ENCODE measurements at places on chromosomes 13 and 19. TPM values are rescaled to one million over a fixed set of nuclear protein-coding genes. Genes with fewer than 3 reads are reported as not detected.
A peak's percentile ranks its signal among the peaks of the same experiment; 100 is the strongest.

Gene NKG7
- total RNA-seq = not detected

Gene GDF15
- total RNA-seq = 873 TPM

Gene ATP4A
- total RNA-seq = not detected

Gene NCR1
- not detected for total RNA-seq

Gene INAFM1
- 0.45 TPM for total RNA-seq

Gene ZNF99
- total RNA-seq = not detected

Gene ZNF69
- total RNA-seq = 1.5 TPM

- DNase-seq = no peak
These were observed 20.4 kb upstream of the TNFSF13B start for GRCh38 chr13:108249150-108249549.

GRCh38 chr19:18519962-18520847 is 1.7 kb downstream of the ELL start:
- peak; percentile 55 for DNase-seq

DNA sequence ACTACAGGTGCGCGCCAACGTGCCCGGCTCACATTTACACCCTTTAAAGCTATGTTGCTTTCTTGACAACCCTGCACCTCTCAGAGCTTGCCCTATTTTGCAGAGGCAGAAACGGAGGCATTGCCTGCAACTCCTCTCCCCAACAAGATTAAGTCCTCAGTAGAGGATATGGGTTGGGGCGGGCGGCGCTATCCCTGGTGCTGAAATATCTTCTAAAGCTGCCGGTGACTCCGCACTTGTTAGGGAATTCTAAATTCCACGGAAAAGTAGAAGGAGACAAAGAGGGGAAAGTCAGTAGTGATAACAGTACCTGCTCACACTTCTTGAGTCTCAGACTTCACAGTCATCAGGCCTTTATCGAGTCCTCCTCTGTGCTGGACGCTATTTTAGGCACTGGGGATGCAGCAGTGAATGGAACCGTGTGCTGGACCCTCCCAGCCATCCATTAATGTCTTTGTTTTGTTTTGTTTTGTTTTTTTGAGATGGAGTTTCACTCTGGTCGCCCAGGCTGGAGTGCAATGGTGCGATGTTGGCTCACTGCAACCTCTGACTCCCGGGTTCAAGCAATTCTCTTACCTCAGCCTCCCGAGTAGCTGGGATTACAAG is 18.0 kb downstream of the SLC5A5 start:
- DNase-seq = peak; percentile 35

DNA sequence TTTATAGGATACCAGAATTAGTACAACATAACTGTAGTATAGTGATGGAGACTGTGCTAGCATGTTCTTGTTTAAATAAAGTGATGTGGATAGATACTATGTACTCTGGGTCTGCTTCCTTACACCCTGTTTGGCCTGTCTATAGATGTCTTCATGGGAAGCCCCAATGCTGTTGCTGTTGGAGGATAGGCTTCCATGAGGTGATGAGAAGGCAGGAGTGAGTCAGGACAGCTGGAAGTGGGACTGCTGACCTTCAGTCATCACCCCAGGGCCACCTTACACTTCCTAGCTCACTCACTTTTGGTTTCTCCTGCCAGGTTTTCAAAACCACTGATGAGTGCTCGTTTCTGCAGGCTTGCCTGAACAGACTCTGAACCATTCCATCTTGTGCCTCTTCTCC is 4.2 kb downstream of the KCTD4 start:
- no peak for DNase-seq

DNA sequence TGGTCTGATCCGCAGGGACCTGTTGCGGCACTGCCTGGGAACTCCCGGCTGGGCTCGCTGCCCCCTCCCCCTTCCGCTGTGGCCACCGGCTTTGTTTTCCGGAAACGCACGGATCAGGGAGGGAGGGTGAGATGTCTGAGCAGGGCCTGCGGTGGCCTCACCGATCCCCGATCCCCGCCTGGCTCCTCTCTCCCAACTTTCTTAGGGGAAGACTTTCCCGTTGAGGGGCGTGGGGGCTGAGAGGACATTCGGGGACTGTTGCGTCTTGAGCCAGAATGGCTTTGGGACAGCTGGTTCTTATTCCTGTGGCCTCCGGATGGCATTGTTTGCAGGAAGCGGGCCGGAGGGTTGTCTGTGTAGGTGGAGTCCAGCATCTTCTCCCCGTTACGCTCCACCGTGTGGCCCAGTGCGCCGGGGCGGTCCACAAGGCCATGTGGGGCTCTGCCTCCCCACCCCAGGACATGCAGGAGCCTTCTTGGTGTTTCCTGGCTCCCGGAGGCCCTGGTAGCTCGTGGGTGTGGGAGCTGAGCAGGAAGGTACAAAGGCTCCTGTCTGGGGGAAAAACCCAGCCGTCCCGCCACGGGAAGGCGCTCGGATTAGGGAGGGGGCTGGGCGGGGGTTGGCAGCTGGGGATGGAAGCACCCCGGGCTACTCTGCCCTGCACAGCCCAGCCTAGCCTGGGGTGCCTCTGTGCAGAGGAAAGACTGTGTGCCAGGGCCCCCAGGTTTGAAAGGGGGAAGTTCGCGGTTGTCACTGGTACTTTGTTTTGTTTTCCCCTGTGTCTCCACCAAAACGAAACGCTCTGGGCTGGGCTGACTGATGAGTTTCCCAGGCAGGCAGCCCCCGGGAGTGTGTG is 1.3 kb downstream of the CSNK1G2 start:
- DNase-seq = peak; percentile 44

GRCh38 chr13:98486412-98486811 is 90.5 kb downstream of the STK24 start:
- DNase-seq = no peak

- peak; percentile 32 for DNase-seq
These were observed 105.7 kb upstream of the RAP2A start for GRCh38 chr13:97328222-97328790.

- DNase-seq = no peak
These were observed 34.4 kb downstream of the STARD13 start for GRCh38 chr13:33251131-33251661.

DNA sequence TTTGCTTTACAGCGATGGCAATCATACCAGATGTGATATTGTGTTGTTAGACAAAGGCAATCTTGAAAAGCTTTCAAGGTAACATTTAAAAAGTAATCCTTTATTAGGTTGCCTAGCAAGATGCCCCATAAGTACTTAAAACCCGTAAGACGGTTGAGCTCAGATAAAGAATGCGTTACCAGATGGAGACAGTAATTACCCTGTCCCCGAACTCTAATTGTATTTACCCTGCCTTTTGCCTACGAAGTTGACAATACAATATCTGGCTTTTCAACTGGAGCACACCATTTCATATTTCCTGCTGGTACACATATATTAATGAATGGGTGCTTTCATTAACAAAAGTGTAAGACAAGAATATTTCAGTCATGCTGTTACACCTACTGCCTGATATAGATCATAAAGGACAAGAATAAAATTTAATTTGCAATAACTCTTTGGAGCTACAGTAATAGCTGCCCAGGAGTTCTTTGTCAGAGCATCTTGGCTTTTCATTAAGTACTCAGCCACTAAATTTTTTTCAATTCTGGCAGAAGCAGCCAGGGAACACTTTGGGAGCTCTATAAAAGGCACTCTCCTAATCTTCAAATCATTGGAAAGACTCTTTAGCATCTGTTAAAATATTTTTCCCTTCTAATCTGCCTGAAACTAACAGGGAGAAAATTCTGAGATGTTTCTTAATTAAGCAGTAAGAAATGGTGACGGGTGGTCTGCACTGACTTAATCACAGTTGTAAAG is 63.8 kb downstream of the DCT start:
- DNase-seq = no peak

- no peak for DNase-seq
These were observed 354.9 kb downstream of the FOXO1 start for GRCh38 chr13:40311356-40312101.

DNA sequence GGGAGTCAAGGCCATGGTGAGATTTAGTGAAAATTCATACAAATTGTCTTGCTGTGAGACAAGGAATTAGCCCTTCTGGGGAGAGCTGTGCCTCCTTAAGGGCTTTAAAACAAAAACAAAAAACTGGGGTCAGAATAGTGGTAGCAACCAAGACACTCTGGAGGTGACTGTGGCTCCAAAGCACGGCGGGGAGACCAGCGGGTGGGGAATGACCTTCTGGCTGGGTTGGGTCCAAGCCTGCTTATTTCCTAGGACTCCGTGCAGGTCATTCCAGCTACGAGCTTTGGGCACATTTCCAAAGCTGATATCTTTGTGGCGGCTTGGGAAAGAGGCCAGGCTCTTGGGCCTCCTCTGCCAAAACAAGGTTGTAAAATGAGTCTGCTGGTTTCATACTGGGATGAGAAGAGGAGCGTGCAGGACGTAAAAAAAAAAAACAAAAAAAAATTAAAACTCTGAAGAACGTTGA is 348.3 kb downstream of the UQCRFS1 start:
- DNase-seq = no peak

DNA sequence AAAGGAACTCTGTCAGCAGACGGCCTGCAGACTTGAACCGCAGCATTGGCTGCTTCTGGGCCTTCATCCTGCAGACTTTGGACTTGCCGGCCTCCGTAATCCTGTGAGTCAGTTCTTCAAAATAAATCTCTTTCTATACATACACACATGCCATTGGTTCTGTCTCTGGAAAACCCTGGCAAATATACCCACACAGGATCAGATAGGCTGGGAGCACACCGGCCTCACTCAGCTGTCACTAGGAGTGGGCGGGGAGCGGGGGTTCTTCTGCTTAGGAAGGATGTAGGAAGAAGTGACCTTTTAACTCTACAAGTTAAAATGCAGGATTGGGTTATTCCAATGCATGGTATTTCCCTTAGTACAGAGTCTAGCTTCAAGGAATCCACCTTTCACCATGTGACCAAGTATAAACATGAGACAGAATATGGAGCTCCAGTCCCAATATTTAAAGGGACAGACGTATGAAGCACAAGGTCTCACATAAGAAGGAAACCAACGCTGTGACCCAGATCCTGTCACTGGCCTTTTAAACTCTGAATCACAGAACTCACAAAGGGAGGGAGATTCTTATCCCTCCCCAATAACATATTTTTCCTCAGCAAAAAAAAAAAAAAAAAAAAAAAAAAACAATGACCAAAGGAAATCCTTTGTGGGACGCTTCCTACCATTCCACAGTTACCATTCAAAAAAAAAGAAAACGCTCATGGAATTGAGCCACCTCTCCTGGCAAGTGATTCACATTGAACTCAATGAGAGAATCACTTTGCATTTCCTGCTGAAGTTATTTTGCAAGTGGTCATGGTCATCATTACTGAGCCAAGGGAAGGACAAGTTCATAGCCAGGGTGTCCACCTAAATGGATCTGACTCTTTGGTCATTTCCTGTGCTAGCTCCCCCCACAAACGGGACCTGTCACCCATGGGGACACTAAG is 352.9 kb downstream of the FOXO1 start:
- DNase-seq = no peak

DNA sequence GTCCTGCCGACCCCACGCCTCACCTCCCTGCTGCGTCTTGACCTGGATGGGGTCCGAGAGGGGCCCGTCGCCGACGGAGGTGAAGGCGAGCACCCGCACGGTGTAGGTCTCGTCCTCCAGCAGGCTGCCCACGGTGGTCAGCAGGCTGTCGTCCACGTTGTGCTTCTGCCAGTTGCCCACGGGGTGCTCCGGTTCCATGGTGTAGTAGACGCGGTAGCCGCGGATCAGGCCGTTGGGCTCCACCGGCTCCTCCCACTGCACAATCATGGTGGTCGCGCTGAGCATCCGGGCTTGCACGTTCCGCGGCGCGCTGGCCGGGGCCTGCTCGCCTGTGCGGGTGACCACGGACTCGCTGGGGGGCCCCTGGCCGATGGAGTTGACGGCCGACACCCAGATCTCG is 96.7 kb downstream of the PTPRS start:
- no peak for DNase-seq

DNA sequence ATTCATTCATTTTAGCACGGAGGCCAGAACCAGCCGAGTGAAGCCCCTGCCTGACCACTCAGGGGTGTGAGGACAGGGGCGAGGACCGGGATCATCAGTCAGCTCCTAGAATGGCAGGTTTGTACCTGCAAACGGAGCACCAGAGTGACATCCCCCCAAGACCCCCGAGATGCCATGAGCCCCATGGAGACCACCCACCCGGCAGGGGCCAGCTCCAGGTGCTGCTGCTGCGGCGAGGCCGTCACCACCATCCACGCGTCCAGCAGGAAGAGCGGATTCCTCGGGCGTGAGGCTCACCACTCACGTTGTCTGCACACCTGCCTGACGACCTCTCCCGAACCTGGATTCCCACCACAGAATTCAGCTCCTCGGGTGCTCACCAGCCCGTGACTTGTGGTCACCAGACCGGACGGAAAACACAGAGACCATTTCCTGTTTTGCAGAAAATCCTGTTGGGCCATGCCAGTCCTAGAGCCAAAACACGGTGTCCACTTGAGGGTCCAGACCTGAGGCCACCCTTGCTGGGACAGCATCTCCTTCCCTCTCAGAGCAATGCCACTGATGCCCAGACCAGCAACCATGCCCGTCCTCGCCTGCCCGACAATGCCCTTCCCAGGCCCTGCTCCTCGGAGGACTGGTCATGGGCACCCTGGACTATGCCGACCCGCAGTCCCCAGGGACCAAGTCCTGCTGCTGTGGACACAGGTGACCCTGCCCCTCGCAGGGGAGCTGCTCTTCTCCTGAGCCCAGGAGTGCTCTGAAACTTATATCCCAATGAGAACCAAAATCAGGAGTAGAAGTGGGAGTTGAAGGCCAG is 74.2 kb downstream of the RASA3 start:
- DNase-seq = no peak

DNA sequence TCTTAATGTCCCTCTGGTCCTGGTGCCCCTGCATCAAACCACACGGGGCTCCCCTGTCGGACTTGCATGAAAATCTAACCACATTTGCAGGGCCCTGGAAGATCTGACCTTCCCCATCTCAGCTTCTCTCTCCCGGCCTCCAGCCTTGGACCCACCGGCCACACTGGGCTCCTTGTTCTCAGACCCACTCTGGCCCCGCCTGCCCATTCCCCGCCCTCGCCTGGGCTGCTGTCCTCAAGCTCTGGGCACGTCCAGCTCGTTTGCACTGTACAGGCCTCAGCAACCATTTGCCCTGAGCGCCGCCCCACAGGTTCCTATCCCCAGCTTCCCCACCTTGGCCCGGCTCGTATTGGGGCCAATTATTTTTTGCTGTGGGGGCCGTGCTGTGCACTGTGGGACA is 10.5 kb downstream of the MYO9B start:
- no peak for DNase-seq

Measured in SK-MEL-5 (cell line).